ENCODE measurements at places on chromosomes 6 and 20.

DNA sequence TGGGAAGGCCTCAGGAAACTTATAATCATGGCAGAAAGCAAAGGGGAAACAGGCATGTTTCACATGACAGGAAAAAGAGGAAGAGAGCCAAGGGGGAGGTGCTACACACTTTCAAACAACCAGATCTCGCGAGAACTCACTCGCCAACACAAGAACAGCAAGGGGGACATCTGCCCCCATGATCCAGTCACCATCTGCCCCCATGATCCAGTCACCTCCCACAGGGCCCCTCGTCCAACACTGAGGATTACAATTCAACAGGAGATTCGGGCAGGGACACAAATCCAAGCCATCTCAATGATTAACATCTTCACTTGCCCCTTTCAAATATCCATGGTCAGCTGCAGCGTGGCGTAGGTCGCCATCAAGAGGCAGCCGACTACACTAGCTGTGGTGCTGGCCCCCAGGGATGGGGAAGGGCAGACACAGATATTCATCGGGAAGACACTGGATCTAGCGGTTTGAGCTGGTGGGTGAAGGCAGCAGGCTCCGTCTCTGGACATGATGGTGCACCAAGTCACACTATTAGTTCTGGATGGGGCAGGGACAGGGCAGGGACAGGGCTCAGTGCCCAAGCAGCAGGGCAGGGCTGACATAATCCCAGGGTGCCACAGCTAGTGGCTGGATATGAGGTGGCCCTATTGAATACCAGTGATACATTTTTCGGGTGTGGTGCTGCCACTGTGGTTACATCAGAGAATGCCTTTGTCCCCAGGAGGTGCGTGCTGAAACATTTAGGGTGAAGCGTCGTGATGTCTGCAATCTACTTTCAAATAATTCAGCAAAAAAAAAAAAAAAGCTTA is 31.6 kb downstream of the TUBB2B start:
- DNase-seq, result peak; percentile 1
- H3K27ac ChIP-seq, result no peak overlapping the region
- no peak overlapping the region for H3K4me3 ChIP-seq
- peaks cover 8% of the 10 kb centered on the region for H3K27me3 ChIP-seq

- no peak for DNase-seq
- no peak overlapping the region for H3K27ac ChIP-seq
- H3K36me3 ChIP-seq, result no peaks in the 10 kb centered on the region
- H3K4me3 ChIP-seq, result no peak overlapping the region
Observed at GRCh38 chr20:8967641-8968245, 101.1 kb upstream of the PLCB4 start.

GRCh38 chr20:33664762-33665144 is 2.0 kb upstream of the ACTL10 start:
- no peaks in the 10 kb centered on the region for H3K36me3 ChIP-seq
- peak overlapping the region; percentile 83 for H3K27ac ChIP-seq
- H3K4me1 ChIP-seq, result peaks cover 52% of the 10 kb centered on the region
- H3K27me3 ChIP-seq, result no peaks in the 10 kb centered on the region
- H3K4me3 ChIP-seq, result no peak overlapping the region

- no peaks in the 10 kb centered on the region for H3K36me3 ChIP-seq
- H3K4me3 ChIP-seq, result no peak overlapping the region
- no peak overlapping the region for H3K27ac ChIP-seq
- no peak for DNase-seq
Observed at GRCh38 chr6:93735099-93735498, 315.7 kb upstream of the EPHA7 start.

DNA sequence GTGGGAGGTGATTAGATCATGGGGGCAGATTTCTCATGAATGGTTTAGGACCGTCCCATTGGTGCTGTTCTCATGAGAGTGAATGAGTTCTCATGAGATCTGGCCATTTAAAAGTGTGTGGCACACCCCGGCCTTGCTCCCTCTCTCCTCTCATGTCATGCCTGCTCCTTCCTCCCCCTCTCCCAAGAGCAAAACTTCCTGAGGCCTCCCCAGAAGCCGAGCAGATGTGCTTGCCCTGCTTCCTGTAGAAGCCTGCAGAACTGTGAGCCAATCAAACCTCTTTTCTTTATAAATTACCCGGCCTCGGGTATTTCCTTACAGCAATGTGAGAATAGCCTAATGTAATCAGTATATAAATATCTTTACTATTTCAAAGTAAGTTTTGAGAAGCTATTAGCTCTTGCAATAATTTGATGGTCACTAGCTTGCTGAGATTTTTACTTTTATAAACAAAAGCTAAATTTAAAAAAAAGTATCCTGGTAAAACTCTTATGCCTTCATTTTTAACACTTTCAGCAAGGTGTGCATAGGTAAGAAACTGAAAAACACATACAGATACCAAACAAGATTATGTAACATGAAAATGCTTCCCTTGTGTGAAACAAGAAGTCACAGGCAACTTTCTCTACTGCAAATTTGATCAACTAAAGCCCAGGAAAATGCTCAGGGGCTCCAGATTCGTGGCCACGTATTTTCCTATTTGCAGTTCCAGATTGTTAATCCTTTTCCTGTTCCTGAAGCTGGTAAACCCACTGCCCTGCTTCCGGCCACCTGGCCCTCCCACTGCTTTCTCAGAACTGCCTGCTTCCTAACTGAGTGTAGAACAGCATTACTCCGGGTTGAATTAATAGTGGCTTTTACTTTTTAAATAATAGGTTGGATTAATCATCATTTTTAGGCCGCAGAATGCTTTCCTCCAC is 395.1 kb upstream of the CNR1 start:
- H3K36me3 ChIP-seq, result no peaks in the 10 kb centered on the region
- no peak for DNase-seq
- no peak overlapping the region for H3K27ac ChIP-seq
- no peak overlapping the region for H3K4me3 ChIP-seq
- no peaks in the 10 kb centered on the region for H3K27me3 ChIP-seq

GRCh38 chr20:57386762-57387161 is 4.4 kb upstream of the RBM38 start:
- H3K27ac ChIP-seq, result no peak overlapping the region
- H3K27me3 ChIP-seq, result no peaks in the 10 kb centered on the region
- DNase-seq, result no peak
- peaks cover 34% of the 10 kb centered on the region for H3K4me1 ChIP-seq

DNA sequence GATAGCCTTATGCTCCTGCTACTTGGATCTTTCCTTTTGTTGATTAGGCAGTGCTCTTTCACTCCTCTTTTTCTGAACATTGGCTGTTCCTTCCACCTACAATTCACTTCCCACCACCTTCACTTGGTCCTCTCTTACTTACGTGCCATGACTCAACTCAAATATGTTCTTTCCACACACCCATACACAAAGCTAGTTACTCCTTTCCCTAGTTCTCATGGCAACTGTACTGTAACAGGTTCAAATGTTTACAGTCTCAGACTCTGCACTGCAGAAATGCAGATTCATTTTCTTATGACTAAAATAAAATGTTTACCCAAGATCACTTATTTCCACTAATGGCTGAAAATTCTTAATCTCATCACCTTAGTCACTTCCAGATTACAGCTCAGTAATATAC is 174.0 kb upstream of the TSHZ2 start:
- no peaks in the 10 kb centered on the region for H3K27me3 ChIP-seq
- no peak overlapping the region for H3K27ac ChIP-seq
- no peak for DNase-seq
- H3K4me1 ChIP-seq, result no peaks in the 10 kb centered on the region

- no peak for DNase-seq
- peaks cover 4% of the 10 kb centered on the region for H3K27me3 ChIP-seq
- H3K4me1 ChIP-seq, result no peaks in the 10 kb centered on the region
- H3K36me3 ChIP-seq, result no peaks in the 10 kb centered on the region
Observed at GRCh38 chr20:43387737-43388136, 70.0 kb upstream of the SRSF6 start.

- no peaks in the 10 kb centered on the region for H3K27me3 ChIP-seq
- H3K4me3 ChIP-seq, result no peak overlapping the region
- H3K27ac ChIP-seq, result no peak overlapping the region
- no peak for DNase-seq
- no peaks in the 10 kb centered on the region for H3K4me1 ChIP-seq
- H3K36me3 ChIP-seq, result no peaks in the 10 kb centered on the region
Observed at GRCh38 chr20:61874421-61875068, 191.1 kb downstream of the TAF4 start.

DNA sequence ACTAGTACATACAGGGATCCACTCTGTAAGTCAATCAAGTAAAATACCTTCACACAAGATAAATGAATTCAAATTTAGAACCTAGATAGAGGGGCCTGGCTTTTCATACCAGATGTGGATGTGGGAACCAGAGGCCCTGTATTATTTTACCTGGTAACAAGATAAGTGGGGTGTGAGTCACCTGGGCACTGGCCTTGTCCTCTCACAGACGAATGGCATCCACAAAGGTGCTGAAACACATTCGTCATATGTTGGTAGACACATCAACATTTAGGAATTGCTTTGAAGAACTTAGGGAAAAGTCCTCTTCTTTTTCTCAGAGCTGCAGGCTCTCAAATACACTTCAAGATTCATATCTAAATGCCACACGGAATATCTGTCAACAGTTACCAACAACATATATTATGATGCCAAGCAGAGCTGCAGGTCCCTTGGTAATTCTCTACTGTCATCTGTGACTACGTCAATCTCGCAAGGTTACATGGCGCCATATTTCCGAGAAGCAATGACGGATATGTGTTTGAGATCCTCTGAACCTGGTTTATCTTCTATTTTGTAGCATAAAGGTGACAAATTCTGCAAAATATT is 618.6 kb downstream of the EPM2A start:
- H3K4me1 ChIP-seq, result no peaks in the 10 kb centered on the region
- DNase-seq, result no peak
- H3K36me3 ChIP-seq, result no peaks in the 10 kb centered on the region
- H3K27ac ChIP-seq, result no peak overlapping the region
- H3K27me3 ChIP-seq, result no peaks in the 10 kb centered on the region
- H3K4me3 ChIP-seq, result no peak overlapping the region

DNA sequence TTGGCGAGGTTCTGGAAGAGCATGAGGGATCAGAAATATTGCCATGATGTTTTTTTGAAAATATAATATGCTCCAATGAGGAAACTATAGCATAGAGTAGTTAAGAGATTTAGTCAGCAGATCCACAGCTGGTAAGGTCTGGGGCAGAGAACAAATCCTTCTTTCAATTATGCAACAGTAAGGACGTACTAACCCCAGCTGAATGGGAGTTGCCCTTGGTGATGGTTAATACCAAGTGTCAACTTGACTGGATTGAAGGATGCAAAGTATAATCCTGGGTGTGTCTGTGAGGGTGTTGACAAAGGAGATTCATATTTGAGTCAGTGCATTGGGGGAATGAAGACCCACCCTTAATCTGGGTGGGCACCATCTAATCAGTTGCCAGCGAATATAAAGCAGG is 745.5 kb upstream of the NRSN1 start:
- no peaks in the 10 kb centered on the region for H3K27me3 ChIP-seq
- H3K36me3 ChIP-seq, result no peaks in the 10 kb centered on the region
- no peak overlapping the region for H3K4me3 ChIP-seq
- no peak overlapping the region for H3K27ac ChIP-seq

DNA sequence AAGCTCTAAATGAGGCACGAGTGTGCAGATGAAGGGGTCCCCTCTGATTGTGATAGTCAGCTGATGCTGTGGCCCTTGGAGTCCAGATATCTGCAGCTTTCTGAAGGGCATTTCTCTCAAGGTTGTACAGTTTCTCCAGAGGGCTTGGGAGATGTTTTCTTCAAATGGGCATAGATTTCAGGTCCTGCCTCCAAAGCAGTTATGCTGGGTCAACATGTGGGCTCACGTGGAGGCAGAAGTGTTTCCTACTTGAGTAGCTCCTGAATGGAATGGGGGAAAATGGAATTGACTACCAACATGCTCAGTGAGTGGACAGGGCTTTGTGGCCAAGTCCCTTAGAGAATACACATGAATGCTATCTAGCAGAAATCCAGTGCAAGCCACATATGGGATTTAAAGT is 360.7 kb downstream of the SAMD5 start:
- no peak overlapping the region for H3K27ac ChIP-seq
- H3K36me3 ChIP-seq, result no peaks in the 10 kb centered on the region
- no peaks in the 10 kb centered on the region for H3K4me1 ChIP-seq
- no peaks in the 10 kb centered on the region for H3K27me3 ChIP-seq

- no peak overlapping the region for H3K27ac ChIP-seq
- no peak overlapping the region for H3K4me3 ChIP-seq
- no peak for DNase-seq
- peaks cover 24% of the 10 kb centered on the region for H3K36me3 ChIP-seq
- H3K27me3 ChIP-seq, result no peaks in the 10 kb centered on the region
- H3K4me1 ChIP-seq, result peaks cover 18% of the 10 kb centered on the region
Observed at GRCh38 chr20:57412347-57413029, 21.3 kb downstream of the RBM38 start.

GRCh38 chr20:63488315-63489251 is 10.3 kb downstream of the EEF1A2 start:
- no peak for DNase-seq
- peaks cover 22% of the 10 kb centered on the region for H3K27me3 ChIP-seq
- H3K4me3 ChIP-seq, result no peak overlapping the region
- no peaks in the 10 kb centered on the region for H3K4me1 ChIP-seq
- H3K36me3 ChIP-seq, result no peaks in the 10 kb centered on the region
- no peak overlapping the region for H3K27ac ChIP-seq

DNA sequence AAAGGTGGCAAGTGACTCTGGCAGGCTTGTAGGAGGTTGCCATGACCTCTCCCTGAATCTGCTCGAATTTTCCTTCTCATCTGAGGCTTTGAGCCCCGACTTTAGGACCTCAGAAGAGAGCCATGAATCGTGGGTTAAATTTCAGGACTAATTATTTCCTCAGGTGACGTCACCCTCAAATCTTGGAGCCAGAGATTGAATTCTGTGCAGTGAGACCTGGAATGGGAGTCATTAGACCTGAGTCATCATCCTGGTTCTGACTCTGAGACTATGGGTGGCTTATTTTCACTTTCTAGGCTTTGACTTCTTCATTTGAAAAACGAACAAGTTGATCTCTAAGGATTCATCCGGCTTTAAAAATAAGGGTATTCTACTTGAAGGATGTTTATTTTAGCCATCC is 48.5 kb upstream of the PDYN start:
- no peaks in the 10 kb centered on the region for H3K4me1 ChIP-seq
- H3K27me3 ChIP-seq, result peaks cover 14% of the 10 kb centered on the region
- H3K36me3 ChIP-seq, result no peaks in the 10 kb centered on the region

DNA sequence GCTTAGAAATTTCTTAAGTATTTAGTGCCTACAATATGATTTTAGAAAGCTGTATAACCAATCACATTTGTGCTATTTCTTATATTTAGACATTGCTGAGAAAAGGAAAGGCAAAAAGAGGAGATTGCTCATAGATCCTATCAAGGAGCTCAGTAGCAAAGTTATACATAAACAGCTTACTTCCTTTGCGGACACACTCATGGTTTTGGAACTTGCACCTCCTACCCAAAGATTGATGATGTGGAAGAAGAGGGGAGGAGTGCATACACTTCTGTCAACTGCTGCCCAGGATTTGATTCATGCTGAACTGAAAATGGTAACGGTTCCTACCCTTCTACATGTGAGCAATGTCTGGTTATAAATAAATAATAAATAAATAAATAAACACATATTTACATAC is 16.7 kb downstream of the RAD21L1 start:
- H3K27ac ChIP-seq, result no peak overlapping the region
- no peaks in the 10 kb centered on the region for H3K27me3 ChIP-seq
- no peak overlapping the region for H3K4me3 ChIP-seq
- no peaks in the 10 kb centered on the region for H3K36me3 ChIP-seq
- no peaks in the 10 kb centered on the region for H3K4me1 ChIP-seq
- DNase-seq, result no peak

GRCh38 chr6:149888093-149888492 is 9.8 kb downstream of the RAET1E start:
- H3K27me3 ChIP-seq, result no peaks in the 10 kb centered on the region
- no peak overlapping the region for H3K27ac ChIP-seq
- no peak overlapping the region for H3K4me3 ChIP-seq
- H3K36me3 ChIP-seq, result no peaks in the 10 kb centered on the region

- DNase-seq, result no peak
- H3K4me3 ChIP-seq, result no peak overlapping the region
- no peaks in the 10 kb centered on the region for H3K4me1 ChIP-seq
- H3K36me3 ChIP-seq, result no peaks in the 10 kb centered on the region
- no peak overlapping the region for H3K27ac ChIP-seq
Observed at GRCh38 chr6:168599769-168600330, 158.9 kb downstream of the SMOC2 start.
